Suprapubic skin (tissue), 4 donors: ENCODE measurements at places on chromosomes 16 and 17.

DNA sequence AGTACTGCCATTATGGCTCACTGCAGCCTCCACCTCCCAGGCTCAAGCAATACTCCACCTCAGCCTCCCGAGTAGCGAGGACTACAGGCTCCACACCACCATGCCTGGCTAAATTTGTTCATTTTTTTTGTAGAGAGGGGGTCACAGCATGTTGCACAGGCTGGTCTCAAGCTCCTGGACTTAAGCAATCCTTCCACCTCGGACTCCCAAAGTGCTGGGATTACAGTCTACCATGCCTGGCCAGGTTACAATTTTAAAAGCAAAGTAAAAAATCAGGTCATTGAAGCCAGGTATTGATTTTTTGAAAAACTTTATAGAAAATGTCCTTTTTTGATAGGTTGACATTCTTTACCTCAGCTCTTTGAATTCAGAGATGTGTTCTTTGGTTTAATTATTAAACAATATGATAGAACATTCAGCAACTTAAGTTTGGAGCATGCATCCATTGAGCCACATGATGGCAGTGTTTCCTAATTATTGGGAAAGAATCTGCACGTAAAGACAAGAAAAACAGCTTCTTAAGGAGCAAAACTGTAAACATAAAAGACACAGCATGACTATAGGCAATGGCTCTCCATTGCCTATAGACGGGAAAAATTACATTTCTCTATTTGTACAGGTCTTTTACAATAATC, 1.7 kb upstream of the SLC16A11 start:
- DNase-seq = no peak

GRCh38 chr16:69779724-69780123, 17.6 kb downstream of the WWP2 start:
- no peak for DNase-seq

DNA sequence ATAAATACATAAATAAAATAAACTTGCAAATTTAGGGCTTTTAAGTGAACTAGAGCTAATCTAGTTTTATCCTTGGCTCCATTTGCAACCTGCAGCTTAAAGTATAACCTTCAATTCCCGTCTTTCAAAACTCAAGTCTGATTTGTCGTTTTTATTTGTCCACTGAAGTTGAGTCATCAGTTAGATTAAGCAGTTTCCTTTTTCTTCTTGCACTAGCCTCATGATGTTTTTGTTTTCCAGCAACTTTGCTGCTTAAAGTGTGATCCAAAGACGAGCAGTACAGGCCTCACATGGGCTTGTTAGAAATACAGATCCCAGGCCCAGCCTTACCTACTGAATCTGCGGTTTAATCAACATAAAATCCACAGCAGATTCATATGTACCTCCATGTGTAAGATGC, 13.8 kb downstream of the ARSG start:
- DNase-seq = no peak

DNA sequence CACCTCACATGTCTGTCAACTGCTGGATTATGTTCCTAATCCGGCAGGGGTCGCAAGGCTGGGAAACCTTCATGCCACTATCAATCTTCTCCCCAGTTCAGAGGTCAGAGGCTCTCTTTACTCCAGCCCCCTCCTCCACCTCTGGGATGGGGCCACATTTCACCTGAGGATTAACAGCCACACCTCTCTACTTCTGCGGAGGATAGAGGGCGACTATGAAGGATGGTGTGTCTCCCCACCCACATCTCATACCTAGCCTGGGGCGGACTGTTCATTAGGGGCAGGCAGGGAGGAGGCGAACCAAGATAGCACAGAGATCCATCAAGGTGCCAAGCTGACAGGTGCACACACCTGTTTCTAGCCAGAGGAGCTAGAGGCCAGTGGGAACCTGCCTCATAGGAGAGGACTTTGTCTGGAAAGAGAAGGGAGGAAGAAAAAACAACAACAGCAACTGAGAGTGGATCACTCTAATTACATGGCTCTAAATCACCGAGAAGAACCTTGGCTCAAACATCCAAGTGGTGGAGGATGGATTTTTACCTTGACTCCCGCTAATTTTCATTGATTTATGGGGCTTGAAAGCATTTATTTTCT, 41.9 kb upstream of the SKAP1 start:
- no peak for DNase-seq

- no peak for DNase-seq
These were observed 8.0 kb downstream of the IGF2BP1 start for GRCh38 chr17:49005140-49005539.
